ENCODE measurements at places on chromosomes 6 and 20.

DNA sequence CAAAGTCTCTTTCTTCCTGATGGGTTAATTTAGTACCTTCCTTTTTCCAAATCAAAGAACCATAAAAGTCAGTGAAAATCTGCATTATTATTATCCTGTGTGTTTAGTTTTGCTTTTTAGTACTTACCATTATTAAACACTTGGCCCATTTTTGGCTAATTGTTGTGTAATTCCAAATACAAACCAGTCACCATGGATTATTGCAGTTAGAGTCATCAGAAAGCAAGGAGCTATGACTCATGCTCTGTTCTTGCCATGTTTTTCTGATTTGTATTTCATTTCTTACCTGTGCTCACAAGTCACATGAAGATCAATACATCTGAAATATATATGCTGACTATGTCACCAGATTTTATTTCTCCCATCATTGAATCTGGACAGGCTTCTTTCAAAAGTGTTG, 31.3 kb downstream of the SLC22A3 start:
- no peak for DNase-seq

- no peak for DNase-seq
Measured at GRCh38 chr6:26156850-26157250, 69.6 kb downstream of the HFE start.

GRCh38 chr6:143928853-143929252, 64.6 kb downstream of the ZC2HC1B start:
- DNase-seq, result no peak

DNA sequence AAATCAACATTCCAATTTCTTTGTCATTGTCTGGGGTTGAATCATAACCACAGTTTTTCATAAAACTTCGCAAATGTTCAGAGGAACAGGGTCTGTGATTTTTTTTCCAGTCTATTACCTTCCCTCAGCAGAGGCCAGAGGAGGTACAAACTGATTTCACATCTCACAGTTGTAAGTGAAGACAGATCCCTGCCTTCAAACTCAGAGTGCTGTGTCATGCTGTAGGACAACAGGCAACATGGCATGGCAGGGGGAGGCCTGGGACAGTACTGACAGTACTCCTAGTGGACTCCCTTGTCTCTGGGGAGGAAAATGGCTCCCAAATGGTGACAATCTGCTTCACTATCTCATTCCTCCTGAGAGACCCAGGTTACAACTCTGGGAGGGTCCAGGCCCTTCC, 308.6 kb downstream of the CDC5L start:
- DNase-seq, result no peak

GRCh38 chr6:152170702-152171667, 363.5 kb downstream of the ESR1 start:
- no peak for DNase-seq

DNA sequence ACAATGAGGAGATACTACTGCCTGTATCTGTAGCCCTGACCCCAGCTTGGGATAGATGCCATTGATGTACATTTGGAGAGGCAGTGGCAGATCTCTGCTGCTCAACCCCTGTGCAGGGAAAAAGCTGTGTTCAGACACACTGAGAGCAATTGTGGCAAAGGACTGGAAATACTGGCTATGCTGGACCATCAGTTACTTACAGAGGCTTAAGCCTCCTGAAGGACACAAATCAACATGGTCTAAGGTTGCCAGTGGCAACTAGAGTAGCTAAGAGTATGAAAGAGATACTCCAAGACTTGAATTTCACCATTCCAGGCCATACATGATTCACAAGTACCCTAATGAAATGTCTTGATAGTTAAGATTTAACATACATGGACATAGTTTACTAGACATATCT, 32.4 kb upstream of the ENPP4 start:
- no peak for DNase-seq

DNA sequence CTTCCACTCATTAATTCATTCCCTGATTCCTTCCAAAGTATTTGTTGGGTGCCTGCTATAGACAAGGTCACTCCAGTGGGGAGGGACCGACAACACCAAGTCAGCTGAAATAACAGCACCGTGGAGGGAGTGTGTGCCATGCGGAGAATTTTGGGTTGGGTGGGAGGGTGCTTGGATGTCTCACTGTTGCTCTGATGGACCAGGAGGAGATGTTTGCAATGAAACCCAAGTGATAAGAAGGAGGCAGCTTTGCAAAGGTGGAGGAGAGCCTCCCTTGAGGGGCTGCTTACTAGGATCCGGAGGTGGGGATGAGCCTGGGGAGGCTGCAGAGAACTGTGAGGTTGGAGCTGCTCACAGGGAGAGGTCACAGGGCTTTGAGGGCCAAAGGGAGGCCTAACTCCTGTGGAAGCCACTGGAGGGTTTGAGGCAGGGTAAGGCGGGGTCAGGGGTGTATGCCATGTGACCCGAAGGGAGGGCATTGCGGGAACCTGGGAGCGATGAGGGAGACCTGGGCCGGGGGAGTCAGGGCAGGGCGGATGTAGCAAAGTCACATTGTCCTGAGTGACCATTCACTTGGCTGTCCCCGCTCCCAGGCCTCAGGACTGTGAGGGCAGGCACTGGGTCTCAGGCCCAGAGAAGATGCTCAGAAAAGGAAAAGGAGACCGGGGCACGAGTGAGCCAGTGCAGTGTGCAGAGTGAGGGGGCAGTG, 124.5 kb downstream of the PHACTR3 start:
- DNase-seq, result no peak

- no peak for DNase-seq
Measured at GRCh38 chr6:145673504-145673903, 61.8 kb downstream of the EPM2A start.

- DNase-seq, result no peak
Measured at GRCh38 chr6:98769546-98769945, 64.8 kb upstream of the POU3F2 start.

- DNase-seq, result no peak
Measured at GRCh38 chr6:159941286-159942113, 27.4 kb upstream of the IGF2R start.

- DNase-seq, result no peak
Measured at GRCh38 chr6:22399693-22400092, 102.9 kb upstream of the PRL start.

- no peak for DNase-seq
Measured at GRCh38 chr20:6341491-6341890, 218.7 kb upstream of the FERMT1 start.

DNA sequence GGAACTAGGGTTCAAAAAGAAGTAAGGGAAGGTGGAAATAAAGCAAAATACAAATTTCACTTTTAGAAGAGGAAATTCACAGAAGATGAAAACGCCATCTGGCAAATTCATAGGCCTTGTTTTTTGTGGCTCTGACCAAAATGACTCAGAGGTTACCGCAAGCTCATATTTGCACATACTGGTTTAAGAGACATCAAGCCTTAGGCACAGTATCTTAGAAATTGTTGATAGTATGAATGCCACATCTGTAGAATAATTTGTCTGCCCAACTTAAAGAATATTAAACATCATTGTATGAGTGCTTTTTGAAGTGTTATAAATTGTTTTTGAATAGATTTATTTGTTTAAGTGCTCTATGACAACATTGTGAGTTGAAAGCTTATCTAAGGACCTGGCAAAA, 10.6 kb downstream of the TAAR1 start:
- DNase-seq, result no peak

GRCh38 chr6:151052021-151052646, 186.6 kb downstream of the MTHFD1L start:
- DNase-seq, result no peak

DNA sequence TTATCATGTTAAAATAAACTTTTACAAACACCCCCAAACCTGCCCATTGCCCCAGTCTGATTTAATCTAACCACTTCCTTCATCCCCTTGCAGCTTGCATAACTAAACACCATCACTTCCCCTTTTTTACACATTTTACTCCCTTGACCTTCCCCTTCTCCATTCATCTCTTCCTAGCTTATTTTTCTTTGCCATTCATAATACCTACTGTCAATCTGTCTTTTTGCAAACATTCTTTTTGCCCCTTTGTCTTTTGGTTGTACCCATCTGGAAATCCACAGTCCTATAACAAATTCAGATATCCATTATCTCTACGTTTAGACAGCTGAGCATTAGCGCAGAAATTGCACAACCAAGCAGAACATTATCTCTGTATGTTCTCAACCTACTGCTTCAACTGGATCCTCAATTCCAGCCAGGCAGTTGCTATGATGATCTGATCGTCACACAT, 51.2 kb downstream of the C6orf52 start:
- no peak for DNase-seq

GRCh38 chr20:17885544-17885943, 83.0 kb downstream of the SNX5 start:
- DNase-seq, result no peak

DNA sequence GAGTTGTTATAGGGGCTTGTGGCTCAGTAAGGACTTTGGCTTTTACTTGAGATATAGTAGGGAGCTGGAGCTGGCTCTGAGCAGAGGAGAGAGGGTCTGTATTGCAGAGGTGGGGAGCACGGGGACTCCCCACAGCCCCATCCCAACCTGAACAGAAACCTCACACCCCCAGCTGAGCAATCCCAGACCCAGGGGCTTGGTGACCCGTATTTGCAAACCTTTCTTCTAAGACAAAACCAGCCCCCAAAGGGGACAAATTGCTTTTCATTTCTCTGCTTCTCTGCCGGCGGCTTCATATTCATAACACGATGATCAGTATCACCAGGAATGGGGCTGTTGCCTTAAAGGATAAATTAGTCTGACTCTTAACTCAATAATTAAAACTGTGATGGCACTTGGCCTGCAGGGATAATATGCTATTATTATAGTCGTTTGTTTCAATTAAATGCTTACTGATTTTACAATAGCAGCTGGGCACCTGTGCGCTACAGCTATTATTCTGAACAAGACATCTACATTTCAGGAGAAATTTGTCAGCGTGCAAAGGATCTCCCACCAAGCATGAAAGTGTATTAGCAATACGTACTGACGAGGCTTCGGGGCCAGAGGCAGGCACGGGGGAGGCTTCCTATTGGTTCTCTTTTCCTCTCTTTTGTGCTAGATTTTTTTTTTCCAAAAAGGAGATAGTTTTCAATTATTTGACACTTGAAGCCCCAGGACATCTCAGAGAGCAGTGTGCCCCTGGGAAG, 118.1 kb downstream of the TOX2 start:
- DNase-seq, result no peak

GRCh38 chr20:48638546-48638945, 189.3 kb downstream of the PREX1 start:
- DNase-seq, result no peak
